ENCODE measurements at places on chromosomes 1 and 21.
A peak's percentile ranks its signal among the peaks of the same experiment; 100 is the strongest.

GRCh38 chr1:7280347-7280960 is 490.6 kb upstream of the VAMP3 start:
- DNase-seq: no peak

- peak; percentile 78 for DNase-seq
These were observed 8.6 kb downstream of the LMOD1 start for GRCh38 chr1:201937624-201938213.

GRCh38 chr1:180548686-180549317 is 10.0 kb upstream of the OVAAL start:
- DNase-seq: no peak

- no peak for DNase-seq
These were observed 19.5 kb downstream of the PARK7 start for GRCh38 chr1:7980984-7981383.

- DNase-seq: no peak
These were observed 393.3 kb downstream of the PTBP2 start for GRCh38 chr1:97114842-97115241.

- no peak for DNase-seq
These were observed 5.8 kb upstream of the VWA1 start for GRCh38 chr1:1429671-1430073.

DNA sequence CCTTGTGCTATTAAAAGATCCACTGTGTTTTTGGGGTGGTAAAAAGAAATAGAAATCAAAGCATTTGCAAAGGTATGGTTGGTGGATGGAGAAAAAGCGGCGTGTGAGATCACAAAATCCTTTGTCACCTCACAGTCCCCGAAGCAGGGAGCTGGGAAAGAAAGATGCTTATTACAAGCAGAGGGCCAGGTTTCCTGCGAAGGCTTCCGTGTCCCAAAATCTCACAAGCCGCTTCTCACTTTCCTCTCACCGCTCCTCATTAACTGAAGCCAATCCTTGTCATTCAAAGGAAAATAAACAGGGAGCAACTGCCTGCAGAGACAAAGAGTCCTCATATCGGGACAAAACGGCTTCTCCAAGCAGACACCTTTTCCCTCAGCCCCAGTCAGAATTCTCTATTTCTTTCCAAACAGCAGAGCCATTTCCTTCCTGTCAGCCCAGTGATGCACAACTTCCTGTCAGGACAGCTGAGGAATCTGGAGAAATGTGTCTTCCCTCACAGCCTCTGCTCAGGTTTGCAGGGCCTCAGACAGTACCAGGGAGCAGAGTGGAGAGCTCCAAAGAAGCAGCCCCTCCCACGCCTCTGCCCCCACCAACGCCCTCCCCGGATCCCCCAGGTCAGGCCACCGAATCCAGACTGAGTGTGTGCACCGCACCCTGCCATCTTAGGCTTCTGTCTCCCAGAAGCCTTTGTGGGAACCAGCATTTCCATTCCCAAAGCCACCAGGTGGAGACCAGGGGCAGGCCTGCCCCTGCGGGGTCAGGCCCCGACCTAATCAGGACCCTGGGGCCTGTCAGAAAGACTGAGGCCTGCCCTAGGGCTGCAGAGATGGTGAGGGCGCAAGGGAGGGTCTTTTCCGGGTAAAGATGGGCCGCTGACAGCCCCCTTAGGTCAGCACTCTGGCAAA is 29.6 kb downstream of the KCNN3 start:
- no peak for DNase-seq

DNA sequence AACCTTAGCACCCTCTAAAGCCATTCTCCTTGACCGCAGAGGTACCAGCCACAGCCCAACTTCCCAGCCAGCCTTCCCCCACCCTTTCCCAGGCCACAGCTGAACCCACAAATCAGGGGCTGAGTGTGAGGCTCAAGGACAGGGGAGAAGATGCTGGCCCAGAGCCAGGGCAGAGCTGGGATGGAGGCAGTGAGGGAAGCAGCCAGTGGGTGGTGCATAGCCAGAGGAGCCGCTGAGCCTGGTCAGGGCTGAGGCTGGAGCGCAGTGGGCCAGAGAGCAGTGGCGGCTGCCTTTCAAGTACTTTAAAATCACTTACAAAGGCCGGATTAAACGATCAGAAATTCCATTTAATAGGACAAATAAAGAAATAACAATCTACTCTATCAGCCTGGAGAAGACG is 36.3 kb downstream of the DMAP1 start:
- no peak for DNase-seq

DNA sequence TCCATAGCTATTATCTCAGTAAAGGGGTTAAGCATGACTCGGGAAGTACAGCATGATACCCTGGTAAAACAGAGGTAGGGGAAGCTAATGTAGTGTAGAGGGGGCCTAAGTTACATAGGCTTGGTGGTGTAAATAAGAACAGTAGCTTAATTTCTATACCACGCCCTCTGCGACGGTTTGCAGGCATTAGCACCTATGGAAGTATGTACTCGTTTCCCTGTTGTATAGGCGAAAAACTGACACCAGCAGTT is 470 bp upstream of the NAXE start:
- DNase-seq: no peak

DNA sequence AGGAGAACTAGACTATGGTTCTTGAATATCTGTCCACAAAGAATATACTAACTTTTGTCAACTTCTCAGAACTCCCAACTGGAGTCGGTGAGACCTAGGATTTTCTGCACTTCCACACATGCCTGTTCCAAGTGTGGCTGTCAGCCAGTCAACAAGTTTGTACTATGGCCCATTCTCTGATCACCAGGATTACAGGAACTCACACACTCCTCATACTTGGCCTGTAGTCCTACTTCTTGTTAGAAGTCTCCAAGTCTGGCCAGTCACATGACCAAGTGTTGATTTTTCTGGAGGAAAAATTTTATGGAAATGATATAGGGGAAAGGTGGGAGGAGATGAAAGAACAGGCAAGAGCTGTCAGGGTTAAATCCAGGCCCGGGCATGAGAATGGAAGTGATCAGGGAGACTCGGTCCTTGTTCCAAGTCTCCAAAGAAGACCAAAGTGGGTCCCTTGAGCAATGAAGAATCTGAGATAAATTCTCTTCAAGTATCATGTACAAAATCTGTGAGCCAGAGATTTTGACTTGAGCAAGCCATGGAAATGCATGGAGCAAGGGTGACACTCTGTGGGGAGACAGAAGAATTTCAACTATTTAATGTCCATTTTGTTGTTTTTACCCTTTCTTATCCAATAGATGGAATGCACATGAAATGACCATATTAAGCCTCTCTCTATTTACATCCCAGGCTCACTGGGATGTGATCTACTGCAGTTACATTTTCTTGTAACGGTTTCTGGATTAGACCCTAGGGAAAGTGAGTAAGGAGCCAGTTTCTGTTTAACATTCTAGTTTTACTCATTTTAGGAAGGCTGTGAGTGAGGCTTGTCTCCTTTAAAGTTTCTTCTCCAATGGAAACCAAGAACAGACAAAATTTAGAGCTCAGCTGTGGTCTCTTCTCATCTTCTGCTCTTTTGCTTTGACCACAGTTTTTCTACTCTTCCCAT is 320.9 kb downstream of the ASTN1 start:
- peak; percentile 17 for DNase-seq

- DNase-seq: no peak
These were observed 62.8 kb downstream of the JAK1 start for GRCh38 chr1:64903593-64903992.

DNA sequence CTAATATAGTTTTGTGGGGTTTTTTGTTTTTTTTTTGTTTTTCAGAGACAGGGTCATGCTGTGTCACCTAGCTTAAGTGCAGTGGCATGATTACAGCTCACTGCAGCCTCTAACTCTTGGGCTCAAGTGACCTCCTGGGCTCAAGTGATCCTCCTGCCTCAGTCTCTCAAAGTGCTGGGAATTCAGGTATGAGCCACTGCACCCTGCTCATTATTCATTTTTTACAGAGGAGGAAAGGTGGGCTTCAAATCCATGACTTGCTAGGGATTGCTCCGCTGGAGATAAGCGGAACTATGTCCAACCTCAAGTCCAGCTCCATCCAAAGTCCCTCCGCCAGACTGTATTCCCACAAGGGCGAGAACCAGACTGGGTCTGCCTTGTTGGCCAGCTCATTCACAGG is 8.0 kb upstream of the SPOCD1 start:
- DNase-seq: no peak

DNA sequence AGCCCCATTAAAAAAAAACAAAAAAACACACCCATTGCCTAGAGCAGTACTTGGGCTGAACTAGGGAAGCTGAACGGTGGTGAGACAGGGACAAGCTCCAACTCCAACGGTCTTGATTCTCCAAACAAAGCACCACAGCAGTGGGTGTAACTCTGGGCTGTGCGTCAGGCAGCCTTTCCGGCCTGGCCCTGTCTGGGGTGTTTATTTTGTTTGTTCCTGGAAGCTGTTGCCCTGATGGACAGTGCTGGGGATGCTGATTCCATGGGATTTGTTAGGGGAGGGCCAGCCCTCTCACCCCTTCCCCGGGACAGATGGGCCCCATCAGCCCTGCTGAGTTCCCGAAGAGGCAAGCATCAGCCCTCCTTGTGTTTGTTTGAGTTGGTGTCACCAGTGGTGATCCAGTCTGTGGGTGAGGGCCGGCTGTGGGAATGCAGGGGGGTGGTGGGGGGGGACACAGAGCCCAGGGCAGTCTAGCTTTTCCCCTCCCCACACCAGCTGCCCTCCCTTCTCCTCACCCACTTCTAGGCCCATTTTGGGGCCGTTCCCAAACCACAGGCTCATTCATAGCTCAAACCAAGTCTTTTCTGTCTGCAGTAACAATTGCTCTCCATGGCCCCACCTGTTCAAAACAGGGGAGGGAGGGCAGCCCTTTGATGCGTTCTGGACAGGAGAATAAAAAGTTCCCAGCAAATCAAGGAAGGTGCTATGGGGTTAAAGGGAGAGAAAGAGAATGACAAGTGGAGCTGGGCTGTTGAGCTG is 4.5 kb downstream of the WNT2B start:
- DNase-seq: no peak

DNA sequence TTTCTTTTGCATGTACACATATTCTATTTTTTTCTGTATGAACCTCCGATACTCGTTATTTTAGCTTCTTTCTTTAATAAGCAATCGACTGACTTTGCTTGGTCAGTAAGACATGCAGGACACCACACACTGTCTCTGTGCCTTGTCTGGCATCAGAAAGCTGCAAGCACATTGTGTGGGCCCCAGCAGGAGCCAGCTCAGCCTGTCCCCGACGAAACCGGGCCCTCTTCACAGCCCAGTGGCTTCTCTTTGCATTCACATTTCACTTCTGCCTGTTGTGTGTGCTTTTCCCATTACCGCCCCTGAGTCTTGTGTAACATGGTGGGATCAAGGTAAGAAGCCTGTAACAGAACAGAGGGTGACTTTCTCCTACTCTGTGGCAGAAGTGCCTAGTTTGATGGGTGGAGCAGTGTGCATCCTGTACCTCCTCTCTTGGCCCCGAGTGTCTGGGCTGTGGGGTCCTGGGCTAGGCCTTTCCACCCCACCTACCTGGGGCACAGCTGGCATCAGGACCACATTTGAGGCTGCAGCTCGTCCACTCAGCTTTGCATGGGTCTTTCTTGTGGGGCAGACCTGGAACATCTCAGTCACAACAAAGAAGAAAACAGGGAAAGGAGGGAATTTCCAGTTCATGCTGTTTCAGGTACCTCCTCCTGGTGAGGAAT is 118.9 kb upstream of the COL6A1 start:
- no peak for DNase-seq

DNA sequence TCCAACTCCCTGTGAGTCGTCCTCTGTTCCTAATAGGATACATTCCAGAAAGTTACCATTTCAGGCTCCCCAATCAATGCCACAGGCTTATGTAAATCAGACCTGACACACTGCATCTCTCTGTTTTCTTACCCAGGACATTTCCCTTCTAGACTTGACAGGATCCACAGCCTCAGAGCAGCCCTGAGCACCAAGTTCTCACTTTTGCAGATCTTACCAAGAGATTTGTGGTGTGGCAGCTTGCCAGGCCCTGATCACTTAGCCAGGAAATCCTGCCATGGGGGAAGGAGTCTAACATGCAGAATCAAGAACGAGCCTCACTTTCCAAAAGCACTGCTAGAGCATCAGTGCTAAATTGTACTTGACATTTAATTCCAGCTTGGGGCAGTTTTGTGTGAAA is 202.9 kb downstream of the TBX15 start:
- no peak for DNase-seq

GRCh38 chr1:219330669-219331068 is 157.0 kb downstream of the LYPLAL1 start:
- DNase-seq: no peak

- no peak for DNase-seq
These were observed 138.9 kb upstream of the ERG start for GRCh38 chr21:38637161-38637560.

DNA sequence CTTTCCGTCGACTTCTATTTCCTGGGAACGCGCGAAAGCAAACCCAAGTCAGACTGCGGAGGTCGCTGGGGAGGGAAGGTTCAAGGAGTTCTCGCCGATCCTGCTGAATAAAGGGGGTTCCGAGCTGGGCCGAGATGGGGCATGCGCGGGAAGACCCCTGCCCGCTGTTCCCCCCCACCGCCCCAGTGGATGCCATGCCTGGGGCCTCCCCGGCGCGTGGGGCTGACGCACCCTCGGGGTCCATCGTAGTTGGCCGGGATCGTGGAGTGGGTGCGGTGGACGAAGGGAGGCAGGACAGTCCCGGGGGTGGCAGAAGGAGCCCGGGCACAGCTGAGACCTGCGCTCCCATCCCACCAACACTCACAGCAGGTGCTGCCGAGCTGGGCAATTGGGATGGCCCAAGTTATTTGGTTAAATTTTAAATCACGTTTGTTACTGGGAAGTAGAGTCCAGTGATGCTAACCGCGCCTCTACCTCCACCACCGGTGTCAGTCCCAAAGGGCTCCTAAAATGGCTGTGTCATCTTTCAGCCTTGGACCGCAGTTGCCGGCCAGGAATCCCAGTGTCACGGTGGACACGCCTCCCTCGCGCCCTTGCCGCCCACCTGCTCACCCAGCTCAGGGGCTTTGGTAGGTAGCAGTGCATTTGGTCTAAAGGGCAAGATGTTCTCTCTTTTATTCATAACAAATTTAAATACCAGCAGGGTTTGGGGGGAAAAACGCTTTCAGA is 801 bp downstream of the MX1 start:
- no peak for DNase-seq

DNA sequence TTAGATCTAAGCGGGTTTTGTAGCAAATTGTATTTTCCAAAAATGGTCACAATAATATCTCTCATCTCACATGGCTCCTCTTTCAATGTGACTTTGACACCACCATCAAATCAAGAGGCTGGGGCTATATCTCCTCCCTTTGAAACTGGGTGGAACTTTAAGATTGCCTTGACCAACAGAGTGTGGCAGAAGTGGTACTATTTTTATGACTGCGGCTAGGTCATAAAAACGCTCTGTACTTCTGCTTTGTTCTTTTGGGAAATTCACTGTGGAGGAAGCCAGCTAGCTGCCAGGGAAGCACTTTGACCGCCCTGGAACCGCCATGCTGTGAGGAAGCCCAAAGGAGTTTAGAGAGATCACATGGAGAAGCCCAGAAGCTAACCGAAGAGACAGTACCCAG is 50.7 kb upstream of the ACOT11 start:
- no peak for DNase-seq

DNA sequence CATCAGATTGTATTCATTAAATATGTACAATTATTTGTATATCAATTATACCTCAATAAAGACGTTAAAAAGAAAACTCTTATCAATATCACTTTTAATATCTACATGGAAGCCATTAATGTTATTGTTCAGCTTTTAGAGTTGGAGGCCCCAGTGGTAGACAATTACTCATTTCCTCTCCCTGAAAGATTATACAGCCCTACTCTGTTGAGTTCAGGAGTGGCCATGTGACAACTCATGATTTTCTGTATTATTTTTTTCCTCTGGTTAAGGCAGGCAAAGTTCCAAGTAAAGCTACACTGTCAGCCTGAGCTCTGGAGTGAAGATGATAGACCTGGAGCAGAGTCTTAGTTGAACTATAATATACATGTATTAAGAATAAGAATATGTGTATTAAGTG is 247.9 kb upstream of the B3GALT2 start:
- DNase-seq: no peak

GRCh38 chr1:234573711-234574299 is 36.2 kb downstream of the IRF2BP2 start:
- no peak for DNase-seq

All from HFFc6 (cell line).